ENCODE measurements at places on chromosomes 12 and 14. TPM values are rescaled to one million over a fixed set of nuclear protein-coding genes. Genes with fewer than 3 reads are reported as not detected.

The FGD4 gene
- total RNA-seq: 30.5 TPM

DNA sequence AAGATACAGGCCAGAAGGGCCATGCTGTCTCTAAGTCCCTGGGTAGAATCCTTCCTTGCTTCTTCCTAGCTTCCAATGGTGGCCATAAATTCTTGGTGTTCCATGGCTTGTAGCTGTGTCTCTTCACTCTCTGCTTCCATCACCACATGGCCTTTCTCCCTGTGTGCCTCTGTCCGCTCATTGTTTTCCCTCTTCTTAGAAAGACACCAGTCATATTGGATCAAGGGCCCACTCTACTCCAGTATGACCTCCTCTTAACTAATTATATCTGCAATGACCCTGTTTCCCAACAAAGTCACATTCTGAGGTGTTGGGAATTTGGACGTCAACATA, 7.6 kb upstream of the MAP1LC3B2 start:
- no peak for DNase-seq

- no peak for DNase-seq
Observed at GRCh38 chr12:69348162-69348938, at the start of gene LYZ. Gene LYZ, plus strand, starts transcription at chr12:69348381. Its CDS starts 28 bp downstream, at chr12:69348409.

GRCh38 chr14:22466491-22466890, 122.5 kb downstream of the DAD1 start:
- DNase-seq: no peak

- DNase-seq: no peak
Observed at GRCh38 chr12:110199339-110200123, 75.4 kb downstream of the IFT81 start.

DNA sequence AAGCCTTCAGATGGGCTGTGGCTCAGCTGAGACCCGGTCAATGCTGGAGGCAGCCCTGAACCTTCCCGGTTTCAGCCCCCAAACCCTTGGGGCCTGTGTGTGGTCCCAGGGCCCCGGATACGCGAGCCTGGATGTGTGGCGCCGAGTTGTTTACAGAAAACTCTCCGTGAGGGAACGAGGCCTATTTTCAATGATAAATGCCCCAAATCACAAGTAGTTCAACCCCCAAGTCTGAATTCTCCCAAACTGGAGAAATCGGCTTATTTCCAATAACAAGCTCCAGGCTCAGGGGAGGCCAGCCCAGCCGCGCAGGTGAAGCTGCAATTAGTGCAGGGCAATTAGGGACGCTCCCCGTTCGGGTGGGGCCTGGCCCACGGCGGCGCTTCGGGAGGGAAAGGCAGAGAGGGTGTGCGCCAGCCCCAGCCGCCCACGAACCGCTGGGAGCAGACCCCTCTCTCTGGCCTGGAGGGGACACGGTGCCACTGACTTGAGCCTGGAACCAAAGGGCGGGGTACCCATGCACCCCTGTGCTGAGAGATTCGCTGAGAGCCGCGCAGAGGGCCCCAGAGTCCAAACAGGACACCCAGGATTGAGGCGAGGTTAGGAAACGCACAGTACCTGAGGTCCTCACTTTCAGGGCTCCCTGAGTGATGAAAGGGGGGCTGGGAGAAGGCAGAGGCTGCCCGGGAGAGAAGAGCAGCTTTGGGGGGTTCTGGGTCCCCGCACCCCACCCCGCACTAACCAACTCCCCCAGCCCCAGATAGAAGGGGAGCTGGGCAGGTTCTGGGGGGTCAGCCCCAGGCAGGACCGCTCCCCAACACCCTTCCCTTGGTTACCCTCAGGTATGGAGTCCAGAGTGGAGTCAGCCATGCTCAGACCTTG, 14.2 kb upstream of the ANKRD9 start:
- DNase-seq: no peak

Measured in left ventricle myocardium inferior (tissue), 1 donor.